ENCODE measurements at places on chromosomes 13 and 19.

DNA sequence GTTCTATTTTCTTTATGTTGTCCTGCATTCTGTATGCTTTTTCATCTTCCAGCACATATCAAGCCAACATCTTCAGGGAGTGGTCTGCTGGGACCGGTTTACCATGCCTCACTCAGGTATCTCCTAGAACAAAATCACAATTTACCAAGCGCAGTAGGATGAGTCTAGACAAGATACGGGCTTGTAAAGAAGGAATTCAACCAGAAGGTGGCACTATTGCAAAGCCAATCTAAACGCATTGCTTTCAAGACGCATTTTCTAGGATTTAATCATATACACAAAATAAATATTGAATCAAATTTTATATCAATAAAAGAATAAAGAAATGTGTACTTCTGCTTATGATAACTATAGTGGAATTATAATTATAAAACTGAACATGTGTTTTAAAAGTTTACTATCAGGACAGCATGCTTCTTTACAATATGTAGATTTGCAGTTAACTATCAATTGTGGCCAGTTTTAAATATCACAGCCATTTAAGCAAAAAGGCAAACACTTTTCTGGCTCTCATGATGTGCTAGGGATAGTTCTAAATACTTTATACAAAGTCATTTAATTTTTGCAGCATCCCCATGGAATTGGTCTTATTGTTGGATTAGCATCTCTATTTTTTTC, 16.1 kb upstream of the TPP2 start:
- peak; percentile 50 for DNase-seq

DNA sequence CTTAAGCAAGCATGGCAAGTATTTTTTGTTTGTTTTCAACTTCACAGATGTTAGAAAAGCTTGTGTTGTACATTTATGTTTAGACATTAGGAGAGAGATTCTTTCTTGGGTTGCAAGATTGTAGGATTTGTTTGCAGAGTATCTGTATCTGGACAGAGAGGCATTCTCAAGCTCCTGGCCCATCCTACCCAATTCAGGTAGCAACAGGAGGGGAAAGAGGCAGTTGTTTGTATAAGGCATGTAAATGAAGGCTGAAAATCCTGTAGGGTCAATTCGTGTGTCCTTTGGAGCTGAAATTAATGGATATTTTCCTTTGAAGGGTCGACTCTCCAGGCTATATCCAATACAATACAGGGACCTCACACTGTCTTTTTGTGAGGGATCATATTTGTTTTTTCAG, 147.3 kb downstream of the KCNRG start:
- DNase-seq, result no peak

DNA sequence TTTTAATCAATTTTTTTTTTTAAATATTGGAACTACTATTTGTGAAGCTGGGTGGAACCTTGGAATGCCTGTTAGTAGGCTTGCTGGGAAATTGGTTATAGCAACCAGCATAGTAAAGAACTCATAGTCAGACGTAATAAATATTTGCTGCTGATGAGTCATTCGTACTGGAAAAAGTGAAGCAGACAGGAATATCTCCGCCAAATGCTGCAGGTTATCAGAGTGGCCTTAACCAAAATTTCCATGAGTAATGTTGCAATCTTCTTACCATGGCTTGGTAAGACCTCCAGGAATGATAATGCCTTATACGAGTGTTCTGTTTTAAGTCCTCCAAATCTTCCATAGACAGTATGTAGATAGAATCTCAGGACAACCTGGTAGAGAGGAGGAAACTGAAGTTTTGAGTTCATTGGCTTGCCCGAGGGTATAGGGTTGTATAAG, 34.2 kb downstream of the MBNL2 start:
- peak; percentile 74 for DNase-seq

DNA sequence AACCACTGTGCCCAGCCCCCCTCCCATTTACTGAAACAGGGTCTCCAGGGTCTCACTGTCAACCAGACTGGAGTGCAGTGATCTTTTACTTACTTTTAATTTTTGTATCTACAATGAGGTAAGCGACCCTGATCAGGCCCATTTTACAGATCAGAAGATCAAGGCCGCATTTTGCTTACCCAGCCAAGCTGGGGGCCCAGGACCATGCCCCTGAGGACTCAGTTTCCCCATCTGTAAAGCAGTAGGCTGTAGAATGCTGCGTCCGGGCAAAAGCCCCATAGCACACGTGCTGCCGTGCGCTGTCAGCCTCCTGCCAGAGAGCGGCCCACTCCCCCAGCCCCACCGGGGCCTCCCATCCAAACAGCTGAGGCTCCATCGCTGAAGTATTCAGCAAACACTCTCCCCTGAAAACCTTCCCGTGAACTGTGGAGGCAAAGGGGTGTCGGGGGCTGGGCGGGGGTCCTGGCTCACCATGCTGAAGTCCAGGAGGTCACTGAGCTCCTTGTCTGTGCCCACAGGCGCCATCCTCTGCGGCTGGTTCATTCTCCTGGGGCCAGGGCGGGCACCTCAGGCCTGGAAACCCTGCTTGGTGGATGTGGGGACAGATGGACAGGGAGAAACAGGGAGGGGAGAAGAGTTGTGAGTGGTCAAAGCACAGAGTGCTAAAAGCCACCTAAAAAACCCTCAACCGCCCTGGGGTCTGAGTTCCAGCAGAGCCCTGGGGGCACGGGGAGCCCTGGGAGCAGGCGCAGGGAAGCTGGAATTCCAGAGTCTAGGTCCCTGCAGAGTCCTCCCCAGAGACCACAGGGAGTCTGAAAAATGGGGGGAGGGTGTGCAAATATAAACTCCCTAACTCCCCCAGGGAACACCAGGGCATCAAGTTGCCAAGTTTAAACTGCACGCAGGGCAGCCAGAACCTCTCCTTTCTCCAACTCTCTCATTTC, 2.4 kb downstream of the TCF3 start:
- no peak for DNase-seq

DNA sequence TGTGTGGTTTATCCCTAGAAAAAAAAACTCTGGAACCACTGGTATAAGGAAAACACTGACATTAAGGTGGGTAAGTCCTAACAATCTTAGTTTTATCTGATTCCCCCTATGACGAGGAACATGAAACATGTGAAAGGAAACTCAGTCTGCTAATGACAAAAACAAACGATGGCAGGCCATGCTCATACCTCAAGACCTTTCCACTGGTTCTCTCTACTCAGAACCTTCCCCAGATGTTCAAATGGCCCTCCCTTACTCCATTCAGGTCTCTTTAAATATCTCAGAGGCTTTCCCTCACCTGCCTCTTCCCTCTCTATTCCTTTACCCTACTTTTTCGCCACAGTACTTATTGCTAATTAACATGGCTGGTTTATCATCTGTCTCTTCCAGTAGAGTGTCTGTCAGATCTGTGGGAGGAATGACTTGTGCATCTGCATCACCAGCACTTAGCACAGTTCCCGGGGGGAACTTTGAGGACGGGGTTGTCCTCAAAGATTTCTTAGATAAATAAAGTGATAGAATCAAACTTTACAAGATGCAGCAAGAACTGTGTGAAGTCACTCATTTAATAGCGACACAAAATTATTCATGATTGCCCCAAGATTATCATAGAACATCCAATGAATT, 1.5 kb downstream of the TUBGCP3 start:
- DNase-seq, result no peak

- DNase-seq, result no peak
Measured at GRCh38 chr19:43781630-43782310, 997 bp upstream of the KCNN4 start.

- no peak for DNase-seq
Measured at GRCh38 chr13:113172419-113172926, 14.0 kb downstream of the PROZ start.

- no peak for DNase-seq
Measured at GRCh38 chr13:25490236-25490635, 118.5 kb downstream of the ATP8A2 start.

DNA sequence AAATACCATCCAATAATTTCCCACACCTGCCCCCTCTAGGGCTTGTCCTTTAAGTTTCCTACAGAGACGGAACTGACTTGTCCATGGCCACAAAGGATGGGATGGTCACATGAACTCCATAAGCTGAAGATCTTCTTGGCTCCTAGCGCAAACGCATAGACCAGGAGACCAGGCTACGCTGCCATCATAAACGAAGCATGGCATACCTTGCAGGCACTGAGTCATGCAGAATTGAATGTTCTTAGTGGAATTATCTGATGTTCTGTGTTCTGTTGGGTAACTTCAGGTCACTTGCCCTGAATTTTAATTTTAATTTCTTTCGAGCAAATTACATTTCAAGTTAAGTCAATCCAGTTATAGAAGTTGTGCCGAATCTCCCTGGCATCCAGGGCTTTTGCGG, 96.4 kb upstream of the STARD13 start:
- DNase-seq, result no peak

DNA sequence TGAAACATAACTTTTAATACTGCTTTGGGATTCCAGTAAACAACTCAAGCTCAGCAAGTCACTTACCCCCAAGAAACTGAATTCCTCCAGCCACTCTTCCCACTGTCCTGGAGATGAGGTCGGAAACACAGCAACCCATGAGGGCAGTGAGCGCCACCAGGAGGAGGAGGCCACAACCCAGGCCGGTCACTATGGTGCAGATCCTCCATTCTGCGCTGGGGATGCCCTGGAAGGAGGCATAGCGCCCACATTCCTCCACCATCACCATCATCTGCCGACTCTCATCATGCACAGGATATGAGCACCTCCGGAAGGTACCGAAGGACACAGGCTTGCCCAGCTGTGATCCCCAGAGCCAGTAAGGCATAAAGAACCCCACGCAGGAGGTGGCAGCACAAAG, 2.2 kb downstream of the LHFPL6 start:
- no peak for DNase-seq

GRCh38 chr19:3893509-3894179, 13.2 kb downstream of the ATCAY start:
- DNase-seq, result no peak

GRCh38 chr19:294341-294945, 3.2 kb upstream of the PLPP2 start:
- no peak for DNase-seq

Data from AG04450 (cell line).